Cortex of kidney (tissue), 1 donor: ENCODE measurements at places on chromosomes 7 and 10.

- no peak for DNase-seq
Observed at GRCh38 chr10:83108565-83109333, 1030.6 kb upstream of the GHITM start.

- no peak for DNase-seq
Observed at GRCh38 chr10:8055420-8056349, 1.2 kb downstream of the GATA3 start.

GRCh38 chr7:11716185-11716584 is 115.8 kb downstream of the THSD7A start:
- no peak for DNase-seq

- DNase-seq = no peak
Observed at GRCh38 chr10:24467136-24467535, 256.6 kb downstream of the ARHGAP21 start.

DNA sequence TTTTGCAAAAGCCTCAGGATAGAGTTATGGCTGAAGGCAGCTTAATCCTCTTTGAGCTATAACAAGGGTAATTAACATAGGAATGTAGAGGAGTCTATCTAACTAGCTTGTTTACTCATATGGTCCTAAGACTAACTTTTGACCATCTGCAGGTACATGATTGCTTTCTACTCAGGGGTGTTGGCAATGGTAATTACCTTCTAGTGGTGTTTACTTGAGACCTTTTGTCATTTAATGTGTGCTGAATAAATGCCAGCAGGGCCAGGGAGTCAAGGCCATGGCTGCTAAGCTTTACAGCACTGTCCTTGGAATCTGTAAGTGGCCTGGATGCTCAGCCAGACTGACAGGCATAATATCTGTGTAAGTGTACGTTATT is 1325.0 kb downstream of the XPNPEP1 start:
- DNase-seq = no peak

DNA sequence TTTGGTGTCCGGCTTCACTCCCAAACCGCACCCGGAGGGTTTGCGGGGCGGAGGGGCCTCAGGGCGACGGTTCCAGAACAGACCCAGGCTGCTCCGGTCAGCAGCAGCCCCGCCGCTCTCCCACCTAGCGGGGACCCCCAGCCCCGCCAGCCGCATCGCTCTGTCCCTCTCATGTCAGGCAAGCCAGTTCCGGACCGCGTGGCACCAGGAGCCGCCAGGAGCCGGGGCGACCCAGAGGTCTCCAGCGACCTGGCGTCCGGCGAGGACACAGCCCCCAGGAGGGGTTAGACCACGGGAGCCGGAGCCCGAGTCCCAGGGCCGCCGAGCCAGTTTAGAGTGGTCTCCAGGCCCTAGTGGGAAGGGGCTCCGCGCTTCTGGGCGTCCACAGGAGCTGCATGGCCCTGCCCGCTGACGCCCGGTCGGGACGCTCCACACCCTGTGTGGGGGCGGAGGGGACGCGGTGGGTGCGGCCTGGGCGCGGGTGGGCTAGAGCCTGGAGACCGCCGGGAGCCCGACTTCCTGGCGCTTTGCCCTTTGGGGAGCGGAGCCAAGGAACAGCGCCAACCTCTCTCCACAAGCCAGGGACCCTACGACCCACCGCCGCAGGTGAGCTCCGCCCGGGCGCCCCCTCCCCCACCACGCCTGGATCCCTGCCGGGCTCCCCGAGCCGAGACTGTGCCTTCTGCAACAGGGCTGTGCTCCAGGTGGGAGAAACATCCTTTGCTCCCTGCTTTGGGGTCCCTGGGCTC is 43.4 kb downstream of the ZNF117 start:
- DNase-seq = no peak

- DNase-seq = no peak
Observed at GRCh38 chr7:21986096-21986495, 40.4 kb upstream of the CDCA7L start.

DNA sequence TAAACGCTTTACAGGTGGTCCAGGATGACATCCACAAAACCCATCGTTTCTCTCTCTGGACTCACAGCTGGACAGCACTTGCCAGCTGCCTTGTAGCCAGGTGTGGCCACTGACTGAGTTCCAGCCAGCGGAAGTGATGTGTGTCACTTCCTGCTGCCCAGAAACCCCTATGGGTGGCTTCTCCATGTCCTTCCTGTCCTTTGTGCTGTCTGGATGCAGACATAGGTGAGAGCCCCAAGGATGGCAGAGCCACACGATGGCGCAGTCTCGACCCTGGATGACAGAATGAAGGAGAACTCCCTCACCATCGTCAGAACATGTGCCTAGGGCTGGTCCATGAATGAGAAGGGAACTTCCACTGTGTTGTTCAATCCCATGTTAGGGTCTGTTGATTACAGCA is 22.1 kb downstream of the NMT2 start:
- no peak for DNase-seq

GRCh38 chr7:85154282-85154937 is 32.4 kb downstream of the SEMA3D start:
- no peak for DNase-seq

DNA sequence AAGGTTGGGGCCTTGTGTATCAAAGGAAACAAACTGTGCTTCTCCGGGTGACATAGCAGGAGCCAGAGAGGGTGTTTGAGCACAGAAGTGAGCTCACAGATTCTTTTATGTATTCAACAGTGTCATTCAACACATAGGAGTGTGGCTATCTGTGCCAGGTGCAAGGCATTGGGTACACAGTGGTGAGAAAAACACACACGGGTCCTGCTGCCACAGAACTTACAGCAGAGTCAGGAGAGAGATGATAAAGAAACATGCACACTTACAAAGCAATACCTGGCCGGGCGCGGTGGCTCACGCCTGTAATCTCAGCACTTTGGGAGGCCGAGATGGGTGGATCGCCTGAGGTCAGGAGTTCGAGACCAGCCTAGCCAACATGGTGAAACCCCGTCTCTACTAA is 16.3 kb upstream of the ECHDC3 start:
- no peak for DNase-seq

DNA sequence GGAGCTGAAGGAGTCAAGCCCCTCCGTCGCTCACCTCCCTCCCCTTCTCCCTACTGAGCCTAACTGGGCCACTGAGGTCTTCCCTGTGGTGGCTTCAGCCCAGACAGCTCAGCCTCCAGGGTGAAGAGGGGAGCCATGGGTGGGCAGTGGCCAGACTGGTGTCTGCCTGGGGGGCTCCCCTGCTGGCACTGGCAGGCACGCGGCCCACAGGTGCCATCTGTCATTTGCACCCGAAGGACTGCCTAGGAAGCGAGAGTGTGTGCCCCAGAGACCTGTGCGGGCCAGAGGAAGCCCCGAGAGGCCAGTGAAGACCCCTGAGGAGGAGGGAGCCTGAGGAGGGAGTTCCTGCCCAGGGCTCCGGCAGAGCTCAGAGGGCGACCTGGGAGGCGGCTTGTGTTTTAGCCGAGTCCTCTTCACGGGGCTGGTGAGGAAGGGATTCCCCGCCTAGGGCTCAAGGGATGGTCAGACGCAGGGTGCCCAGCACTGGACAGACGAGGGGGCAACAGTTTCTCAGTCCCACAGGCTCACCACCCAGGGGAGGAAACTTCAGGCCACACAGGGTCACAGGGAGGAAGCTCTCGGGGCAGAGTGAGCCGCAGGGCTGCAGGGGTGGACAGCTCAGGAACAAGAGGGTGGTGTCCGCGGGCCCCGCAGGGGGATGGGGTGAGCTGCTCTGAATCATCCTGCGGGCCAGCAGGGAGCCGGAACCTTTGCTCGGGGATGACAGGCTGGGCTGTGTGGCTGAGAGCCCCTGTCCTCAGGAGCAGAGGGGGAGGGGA is 76.2 kb upstream of the PPP2R2D start:
- DNase-seq = no peak

DNA sequence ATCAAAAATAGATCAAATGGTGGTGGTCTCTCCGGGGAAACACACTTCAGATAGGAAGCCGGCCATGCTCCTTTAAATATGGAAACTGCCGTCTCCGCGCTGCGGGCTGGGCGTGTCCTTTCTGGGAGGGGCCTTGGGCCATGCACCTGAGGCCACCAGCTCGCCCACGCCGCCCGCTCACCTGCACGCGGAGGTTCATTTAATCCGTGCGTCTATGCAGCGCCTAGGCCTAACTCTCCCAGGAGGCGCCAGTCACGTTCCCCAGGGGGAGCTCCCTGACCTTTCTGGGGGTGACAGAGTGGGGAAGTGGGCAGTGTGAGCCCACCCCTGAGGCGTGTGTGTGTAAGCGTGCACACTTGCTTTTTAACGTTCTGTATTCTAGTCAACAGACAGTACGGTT is 64.0 kb downstream of the C10orf143 start:
- no peak for DNase-seq

DNA sequence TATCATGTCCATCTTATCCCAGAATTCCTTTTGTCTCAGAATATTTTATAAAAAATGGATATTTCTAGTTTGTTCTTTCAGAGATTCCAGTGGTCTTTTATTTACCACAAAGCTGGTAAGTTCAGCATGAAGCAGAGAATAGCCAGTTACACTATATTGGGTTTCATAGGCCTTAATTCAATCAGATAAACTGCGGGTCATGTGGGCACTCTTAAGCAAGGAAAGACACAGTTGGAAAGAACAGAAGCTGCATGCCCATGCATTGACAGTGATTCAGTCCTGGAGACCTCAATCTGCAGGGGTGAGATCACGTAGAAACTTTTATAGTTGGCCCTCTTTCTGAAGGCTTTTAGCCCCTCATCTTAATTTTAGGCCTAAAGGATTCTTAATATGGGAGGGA is 281.3 kb upstream of the IGFBP3 start:
- no peak for DNase-seq

DNA sequence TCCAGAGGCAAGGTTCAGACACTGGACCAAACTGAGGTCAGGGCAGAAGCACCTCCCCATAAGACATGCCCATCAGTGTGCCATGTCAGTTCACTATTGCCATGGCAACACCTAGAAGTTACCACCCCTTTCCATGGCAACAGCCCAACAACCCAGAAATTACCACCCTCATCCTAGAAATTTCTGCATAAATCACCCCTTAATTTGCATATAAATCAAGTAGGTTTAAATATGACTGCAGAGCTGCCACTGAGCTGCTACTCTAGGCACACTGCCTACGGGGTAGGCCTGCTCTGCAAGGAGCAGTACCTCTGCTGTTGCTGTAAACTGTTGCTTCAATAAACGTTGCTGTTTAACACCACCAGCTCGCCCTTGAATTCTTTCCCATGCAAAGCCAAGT is 12.7 kb downstream of the STEAP2 start:
- no peak for DNase-seq

DNA sequence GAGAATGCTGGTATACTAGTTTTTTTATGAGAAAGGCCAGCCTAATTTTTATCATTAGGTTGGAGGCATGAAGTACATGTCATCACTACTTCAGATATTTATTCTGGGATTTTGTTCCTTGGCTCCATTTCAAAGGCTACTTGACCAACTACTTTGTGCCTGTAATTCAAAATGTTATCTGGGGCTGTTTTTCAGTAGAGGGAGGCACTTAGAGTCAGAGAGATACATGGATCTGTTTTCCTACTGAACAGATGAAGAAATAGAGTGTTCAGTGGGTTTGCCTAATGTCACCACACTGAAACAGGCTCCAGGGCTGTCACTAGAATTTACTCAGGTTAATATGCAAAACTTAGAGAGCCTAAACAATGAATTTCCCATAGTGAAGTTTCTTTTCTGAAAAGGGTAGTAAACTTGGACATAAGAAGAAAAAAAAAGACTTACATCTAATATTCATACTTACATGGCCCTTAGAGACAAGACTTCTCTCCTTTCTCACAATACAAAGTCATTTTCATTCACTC is 127.3 kb upstream of the ITGB1 start:
- no peak for DNase-seq

DNA sequence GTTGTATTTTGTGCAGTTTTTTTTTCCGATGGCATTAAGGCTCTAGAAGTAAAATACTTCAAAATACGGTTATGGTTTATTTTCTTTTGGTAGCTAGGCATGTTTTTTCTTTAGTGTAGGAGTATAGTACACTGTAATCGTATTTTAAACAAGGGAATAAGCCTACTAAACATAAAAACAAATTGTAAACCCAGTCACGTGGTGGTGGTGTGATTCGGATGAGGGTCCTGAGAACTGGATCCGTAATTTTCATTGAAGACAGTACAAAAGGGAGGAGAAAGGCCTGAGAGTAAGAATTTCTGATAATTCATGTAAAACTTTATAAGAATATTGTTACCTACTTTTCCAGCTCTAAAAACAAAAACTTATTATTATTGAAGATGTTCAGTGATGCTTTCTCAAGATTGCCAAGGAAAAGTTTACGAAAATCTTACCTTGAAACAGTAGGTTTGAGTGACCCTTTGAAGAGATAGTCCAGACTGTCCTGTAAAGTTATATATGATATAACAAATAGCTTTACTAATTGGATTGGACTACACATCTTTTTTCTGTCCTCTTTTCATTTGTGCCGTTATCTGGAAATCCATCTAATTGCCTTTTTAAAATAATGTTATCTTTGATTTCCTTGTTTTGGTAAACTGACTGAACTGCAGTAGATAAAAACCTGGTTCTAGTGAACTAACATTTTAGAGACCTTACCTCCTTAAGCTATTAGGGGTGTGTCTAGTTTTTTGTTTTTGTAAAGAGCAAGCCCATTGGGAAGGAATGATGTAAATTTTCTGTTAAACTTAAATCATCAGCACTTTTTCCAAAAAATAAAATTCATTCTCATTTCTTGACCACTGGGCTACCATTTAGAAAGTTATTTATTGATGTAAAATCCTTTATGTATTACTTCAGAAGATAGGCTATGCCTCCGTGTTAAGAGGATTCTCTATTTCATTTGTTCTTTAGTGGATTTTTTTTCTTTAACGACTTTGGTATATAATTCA is 1.0 kb upstream of the PBLD start:
- no peak for DNase-seq

DNA sequence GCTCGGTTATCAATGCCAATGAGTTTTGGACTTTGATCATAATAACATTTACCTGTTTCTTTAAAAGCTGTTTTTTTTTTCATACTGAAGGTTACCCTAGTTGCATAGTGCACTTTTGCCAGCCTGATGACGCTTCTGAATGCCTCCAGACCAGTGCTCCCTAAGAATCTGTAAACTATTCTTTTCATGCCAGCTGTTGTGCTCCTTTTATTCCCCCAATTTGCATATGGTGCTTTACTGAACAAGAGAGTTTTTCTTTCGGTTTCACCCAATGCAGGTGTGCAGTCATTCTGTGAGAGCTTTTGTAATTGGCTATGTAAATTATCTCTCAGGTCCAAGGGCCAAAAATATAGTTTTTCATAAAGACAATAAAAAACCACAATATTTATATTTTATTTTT is 48.1 kb upstream of the GLCCI1 start:
- DNase-seq = no peak
